Right ventricle myocardium inferior (tissue), 1 donor: ENCODE measurements at places on chromosomes 3 and 15. TPM values are rescaled to one million over a fixed set of nuclear protein-coding genes. Genes with fewer than 3 reads are reported as not detected.

DNA sequence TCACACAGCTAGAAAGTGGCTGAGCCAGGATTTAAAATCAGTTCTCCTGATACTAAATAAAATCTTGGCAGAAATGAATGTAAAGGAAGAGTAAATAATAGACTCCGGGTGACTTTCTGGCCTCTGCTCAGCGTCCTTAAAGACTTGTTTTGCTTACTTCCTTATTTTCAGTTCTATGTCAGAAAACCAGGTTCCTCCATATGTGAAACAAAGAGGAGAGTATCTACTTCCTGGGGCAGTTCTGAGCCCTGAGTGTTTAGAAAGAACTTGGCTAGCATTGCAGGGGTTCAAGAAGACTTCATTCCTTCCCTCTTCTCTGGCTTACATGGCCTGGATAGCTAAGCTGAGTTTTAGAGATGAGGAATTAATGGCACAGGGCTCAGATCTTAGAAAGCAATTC, 222.8 kb upstream of the TLE3 start:
- no peak for DNase-seq

GRCh38 chr15:40008061-40008765, 30.8 kb downstream of the SRP14 start:
- no peak for DNase-seq

- no peak for DNase-seq
Measured at GRCh38 chr15:77036537-77037387, 34.1 kb downstream of the TSPAN3 start.

DNA sequence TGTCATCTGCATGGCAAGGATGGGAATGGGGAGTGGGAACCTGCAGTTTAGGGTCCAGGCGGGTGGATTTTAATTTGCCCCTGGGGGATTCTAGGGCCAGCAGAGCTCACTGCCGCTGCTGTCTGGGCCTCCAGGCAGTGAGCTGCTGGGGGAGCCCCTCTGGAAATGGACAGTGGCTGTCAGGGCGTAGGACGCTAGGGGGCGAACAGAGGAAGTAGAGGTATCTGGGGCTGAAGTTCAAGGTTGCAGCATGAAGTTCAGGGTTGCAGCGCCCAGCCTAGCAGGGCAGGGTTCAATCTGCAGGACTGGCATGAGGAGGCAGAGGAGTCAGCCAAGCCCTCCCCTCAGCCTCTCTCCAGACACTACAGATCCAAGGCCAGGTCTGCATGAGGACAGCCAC, 49.5 kb downstream of the APBA2 start:
- no peak for DNase-seq

GRCh38 chr15:48940508-48940907, 23.2 kb downstream of the SHC4 start:
- DNase-seq: no peak

DNA sequence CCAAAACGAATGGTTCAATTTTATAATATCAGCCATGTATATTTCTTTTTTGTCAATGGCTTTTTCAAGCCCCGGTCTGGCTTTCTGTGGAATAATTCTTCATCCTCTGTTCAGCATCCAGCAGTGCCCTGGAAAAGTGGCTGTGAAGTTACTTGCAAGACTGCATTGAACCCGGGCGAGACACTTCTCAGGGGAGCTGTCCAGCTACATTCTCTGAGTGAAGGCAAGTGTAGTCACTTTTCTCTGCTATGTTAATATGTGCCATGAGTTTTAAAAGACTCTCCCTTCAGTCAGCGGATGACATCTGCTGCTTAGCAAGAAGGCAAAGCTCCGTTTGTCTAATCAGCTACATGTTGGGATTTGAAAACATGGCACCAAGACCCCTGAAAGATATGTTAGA, 81.3 kb upstream of the RGMA start:
- DNase-seq: no peak

DNA sequence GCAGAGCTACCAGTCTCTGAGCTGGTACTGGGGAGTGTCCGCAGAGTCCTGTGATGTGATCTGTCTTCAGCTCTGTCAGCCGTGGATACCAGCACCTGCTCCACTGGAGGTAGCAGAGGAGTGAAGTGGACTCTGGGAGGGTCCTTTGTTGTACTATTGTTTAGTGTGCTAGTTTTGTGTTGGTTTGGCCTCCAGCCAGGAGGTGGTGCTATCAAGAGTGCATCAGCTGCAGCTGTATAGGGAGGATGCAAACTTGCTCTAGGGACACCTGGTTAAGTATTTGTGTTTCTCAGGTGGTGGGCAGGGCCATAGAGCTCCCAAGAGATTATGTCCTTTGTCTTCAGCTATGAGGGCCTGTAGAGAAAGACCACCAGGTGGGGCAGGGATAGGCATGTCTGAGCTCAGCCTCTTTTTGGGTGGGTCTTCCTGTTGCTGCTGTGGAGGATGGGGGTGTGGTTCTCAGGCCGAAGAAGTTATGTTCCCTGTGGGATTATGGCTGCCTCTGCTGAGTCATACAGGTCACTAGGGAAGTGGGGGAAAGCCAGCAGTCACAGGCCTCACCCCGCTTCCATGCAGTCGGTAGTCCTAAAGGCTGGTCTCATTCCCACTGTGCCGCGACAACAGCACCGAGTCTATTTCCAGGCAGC, 443.2 kb upstream of the TBL1XR1 start:
- no peak for DNase-seq

PFKFB4 gene
- total RNA-seq: 2.4 TPM

NR1I2 gene
- not detected for total RNA-seq

TMEM158 gene
- 0.60 TPM for total RNA-seq

CEMIP gene
- 0.14 TPM for total RNA-seq
